ENCODE measurements at places on chromosomes 1 and 21. TPM values are rescaled to one million over a fixed set of nuclear protein-coding genes. Genes with fewer than 3 reads are reported as not detected.

Gene F13B
- total RNA-seq: not detected

Gene DISP1
- 1.1 TPM for total RNA-seq

Gene C21orf58
- total RNA-seq: 7.9 TPM

DNA sequence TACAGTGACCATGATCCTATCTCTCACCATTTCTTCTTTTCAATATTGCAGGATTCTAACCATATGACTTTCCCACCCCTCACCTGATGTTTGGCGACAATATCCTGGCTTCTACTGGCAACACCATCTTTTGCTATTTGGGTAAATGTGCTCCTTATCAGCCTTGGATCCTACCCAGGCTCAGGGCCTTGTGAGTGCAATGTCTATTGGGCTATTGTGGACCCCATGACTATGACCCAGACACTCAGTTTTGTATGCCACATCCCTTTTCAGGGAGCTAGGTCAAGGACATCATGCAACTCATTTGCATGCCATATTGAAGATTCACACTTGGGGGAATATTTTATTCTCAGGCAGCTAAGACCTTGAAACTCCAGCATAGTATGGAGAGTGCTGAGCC is 67.9 kb downstream of the DDR2 start:
- DNase-seq: no peak

DNA sequence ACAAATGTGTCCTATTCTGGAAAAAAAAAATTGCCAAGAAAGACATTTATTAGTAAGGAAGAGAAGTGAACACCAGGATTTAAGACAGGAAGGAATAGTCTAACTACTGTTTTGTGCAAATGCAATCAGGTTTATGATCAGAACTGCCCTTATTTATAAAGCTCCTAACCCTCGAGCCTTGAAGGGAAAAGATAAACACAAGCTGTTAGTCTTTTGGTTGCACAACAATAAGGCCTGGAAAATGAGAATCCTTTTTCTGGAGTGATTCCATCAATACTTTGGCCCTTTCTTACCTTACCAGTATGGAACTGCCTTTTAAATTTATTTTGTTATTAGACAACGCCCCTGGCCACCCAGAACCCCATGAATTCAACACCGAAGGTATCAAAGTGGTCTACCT is 52.9 kb downstream of the SNRPE start:
- no peak for DNase-seq

Gene VSIG8
- not detected for total RNA-seq

All from G401 (cell line).